ENCODE measurements at places on chromosomes 5 and 9.

- DNase-seq: no peak
These were observed 986.9 kb upstream of the ARRDC3 start for GRCh38 chr5:92370032-92370431.

GRCh38 chr9:135480071-135480939 lies 723 bp downstream of the PPP1R26 start:
- no peak for DNase-seq

- DNase-seq: no peak
These were observed 26.4 kb downstream of the TNFAIP8 start for GRCh38 chr5:119382169-119382568.

- no peak for DNase-seq
These were observed 9.4 kb downstream of the DMAC1 start for GRCh38 chr9:7790022-7790818.

DNA sequence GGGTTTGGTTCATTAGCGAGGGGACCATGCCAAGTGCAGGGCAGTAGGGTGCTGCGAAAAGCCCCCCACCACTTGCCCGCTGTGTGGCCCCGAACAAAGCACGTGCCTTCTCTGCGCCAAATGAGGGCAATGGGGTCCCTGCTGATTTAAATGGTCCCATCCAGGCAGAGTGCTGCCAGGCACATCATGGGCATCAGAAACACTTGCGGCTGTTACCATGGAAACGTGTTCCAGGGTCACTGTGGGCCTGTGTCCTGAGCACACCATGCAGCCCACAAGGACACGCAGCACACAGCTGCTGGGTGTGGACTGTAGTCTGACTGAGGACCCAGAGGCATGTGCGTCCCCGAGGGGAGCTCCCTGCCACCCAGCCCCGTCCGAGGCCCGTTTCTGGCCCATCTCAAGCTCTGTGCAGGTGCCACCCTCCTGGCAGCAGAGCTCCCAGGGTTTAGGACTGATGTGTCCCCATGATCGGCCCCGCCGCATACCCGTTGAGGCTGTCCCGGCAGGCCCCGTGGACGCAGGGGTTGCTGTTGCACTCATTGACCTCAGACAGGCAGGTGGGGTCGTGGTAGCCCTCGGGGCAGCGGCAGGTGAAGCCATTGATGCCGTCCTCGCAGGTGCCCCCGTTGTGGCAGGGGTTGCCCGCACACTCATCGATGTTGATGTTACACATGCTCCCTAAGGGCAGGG lies 31.3 kb upstream of the SEC16A start:
- no peak for DNase-seq

GRCh38 chr5:156221816-156222215 lies 105.1 kb upstream of the SGCD start:
- no peak for DNase-seq

DNA sequence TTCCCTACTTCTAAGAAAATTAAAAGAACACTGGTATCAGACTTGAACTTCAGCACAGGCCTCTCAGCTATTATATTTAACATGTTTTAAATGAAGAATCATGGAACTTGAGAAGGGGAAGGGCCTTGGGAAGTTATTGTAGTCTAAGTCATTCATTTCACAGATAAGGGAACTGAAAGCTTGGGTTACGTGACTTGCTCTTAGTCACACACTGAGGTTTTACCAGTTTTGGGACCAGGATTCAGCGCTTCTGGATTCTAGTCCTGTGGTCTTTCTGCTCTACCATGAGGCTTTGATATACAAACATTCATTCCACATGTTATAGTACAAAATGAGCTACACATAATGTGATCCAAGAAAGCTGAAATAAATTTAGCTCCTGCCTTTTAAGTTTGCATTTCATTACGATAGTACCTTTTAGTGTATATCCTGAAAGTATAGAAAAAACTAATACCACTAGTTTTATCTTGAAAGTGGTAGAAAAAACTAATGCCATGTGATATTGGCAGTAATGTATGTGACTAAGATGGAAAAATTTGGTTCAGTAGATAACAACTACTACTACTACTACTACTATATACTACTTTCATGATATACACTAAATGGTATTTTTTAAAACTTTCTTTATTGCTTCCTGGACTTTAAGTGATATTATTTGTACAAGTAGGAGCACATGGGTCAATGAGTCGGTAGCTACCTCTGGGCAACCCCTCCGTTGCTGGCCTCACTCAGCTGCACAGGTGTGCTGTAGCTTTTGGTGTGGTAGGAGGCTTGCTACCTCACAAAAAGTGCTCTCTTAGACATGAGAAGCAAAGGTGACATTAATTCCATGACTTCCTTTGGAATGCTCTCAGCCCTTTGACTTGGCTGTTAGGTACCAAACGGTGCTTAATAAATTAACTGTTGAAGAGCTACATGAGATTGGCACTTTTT lies 40.7 kb downstream of the F2RL2 start:
- DNase-seq: no peak

- DNase-seq: no peak
These were observed 24.4 kb upstream of the SH3RF2 start for GRCh38 chr5:145912019-145912418.

- DNase-seq: peak; percentile 72
These were observed 2.3 kb downstream of the TTF1 start for GRCh38 chr9:132404228-132404881.

DNA sequence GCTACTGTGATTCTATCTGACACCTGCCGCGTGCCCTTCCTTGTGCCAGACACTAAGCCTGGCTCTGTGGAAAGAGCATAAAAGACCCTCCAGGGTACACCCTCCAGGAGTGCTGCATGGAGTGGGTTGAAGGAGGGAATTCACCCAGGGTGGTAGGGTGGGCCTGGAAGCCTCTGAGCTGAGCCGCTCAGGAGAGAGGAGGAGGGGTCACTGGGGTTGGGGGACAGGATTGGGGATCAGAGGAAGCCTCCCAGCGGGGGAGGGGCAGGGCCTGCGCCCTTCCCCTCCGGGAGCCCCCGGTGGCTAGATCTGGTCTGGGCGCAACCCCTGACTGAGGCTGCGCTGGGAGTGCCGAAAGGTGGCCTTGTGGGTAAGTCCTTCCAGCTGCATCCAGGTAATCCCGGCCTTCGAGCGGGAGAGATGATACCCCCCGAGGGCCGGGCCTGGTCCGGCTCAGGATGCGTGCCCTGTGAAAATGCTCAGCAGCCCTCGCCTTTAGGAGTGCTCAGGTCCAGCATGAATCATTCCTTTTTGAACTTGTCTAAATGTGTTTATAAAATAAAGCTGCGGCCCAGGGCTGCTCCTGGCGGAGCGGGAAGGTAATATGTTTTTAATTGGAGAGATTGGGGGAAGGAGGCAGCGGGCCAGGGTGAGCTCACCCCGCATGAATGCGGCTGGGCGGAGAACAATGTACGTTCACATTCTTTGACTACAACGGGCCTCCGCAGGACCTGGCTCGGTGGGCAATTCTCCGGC lies 118.1 kb upstream of the SMIM23 start:
- no peak for DNase-seq

- no peak for DNase-seq
These were observed 545 bp upstream of the CTSV start for GRCh38 chr9:97039514-97039860.

DNA sequence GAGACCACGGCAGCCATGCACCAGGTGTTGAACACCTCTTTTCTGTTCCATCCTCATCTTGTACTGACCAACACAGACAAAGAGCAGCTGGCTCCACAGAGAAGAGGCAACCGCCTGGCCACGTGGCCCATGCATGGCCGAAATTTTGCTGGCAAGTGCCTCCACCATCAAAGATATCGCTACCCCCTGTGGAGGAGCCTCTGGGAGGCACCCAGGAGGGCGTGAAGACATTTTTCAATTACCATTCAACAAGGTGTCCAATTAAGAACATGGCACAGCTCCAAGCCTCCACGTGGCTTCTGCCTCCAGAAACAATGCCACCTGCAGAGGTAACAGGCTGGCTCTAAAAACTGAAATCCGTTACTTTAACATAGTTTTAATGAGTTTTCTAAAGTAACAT lies 54.4 kb upstream of the CKS2 start:
- no peak for DNase-seq

DNA sequence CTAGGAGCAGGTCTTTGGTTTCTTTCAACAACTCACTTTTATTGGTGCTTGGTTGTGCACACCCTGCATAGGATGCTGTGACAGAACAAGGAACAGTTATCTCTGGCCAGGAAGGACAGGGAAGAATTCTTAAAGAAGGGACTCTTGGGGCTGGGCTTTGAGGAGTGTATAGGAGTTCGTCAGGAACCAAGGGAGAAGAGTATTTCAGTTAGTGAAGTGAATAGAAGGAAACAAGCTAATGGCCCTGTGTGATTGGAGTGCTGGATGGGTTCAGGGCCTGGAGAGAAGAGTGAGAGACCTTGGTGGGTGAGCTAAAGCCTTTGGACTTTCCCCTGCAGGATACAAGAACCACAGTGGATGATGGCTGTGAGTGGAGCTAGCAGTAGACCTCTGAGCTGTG lies 32.2 kb downstream of the DAB2IP start:
- no peak for DNase-seq

DNA sequence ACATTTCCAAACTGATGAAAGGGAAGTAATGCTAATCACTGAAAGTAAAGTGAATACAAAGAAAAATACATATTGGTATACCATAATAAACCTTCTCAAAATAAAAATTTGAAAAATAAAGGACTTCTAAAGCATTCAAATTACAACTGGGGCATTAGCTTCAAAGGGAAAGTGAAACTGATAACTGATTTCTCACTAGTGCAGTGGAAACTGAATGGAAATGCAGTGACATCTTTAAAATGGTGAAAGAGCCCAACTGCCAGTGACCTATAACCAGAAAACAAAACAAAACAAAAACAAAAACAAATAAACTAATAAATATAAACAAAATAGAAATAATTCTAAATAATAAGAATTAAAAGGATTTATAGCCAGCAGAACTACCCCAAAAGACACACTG lies 297.5 kb upstream of the GRIN3A start:
- no peak for DNase-seq

DNA sequence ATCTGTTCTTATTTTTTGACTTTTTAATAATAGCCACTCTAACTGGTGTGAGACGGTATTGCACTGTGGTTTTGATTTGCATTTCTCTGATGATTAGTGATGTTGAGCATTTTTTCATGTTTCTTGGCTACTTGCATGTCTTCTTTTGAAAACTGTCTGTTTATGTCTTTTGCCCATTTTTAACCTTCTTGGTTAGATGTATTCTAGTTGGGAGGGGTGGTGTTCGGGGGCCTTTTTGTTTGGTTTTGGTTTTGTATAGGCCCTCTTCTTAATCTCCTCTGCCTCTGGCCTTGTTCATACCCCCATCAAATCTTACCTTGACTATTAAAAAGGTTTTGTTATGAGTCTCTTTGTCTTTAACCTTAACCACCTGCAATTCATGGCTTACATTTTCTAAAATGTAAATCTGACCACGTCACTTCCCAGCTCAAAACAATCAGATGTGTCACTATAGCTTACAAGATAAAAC lies 107.8 kb upstream of the NR4A3 start:
- no peak for DNase-seq

DNA sequence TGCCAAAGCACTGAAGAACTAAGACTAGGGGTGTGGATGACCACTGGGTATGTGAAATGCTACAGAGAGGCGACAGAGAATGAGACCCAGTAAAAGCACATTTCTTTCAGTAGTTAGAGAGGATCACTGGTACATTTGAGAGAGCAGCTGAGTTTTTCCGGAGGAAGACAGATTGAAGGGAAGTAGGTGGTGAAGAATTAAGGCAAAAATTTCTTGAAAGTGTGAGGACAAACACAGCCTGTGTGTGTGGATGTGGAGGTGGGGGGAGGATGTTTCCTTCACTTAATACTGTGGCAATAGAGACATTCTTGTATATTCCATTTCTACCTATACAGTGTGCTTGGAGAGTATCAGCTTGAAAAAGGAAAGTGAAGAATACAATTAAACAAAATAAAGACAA lies 871.2 kb upstream of the DMAC1 start:
- DNase-seq: no peak

DNA sequence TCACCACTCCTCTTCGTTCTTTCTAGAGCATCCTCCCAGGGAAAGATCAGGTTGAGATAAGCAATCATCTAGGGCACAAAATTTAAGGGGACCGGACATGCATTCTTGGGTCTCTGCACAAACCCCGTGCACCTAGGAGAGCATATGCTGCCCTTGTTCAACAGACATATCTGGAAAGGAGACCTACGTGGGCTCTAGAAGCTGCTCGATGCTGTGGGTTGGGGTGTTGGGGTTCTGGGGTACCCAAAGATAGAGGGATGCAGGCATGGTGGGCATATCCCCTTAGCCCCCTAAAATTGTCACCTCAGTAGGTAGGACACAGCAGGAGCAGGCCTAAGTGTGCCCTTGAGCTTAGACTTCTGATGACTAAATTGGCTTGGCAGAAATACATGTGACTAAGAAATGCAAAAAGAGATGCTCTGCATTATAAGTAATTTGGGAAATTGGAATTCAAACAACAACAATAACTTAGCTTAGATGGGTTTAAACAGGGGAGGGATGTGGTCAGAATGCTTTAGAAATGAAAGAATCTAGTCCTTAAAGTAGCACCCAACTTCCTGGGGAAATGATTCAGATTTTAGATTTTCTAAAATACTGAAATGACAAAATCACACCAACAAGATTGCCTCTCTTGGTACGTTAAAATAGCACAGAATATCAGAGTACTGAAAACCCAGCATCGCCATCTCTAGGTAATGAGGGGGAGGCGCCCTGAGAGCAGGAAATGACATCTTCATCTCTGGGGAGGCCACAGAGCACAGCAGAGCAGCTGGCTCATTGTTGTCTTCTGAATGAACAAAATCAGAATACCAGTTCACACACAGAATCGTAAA lies 172.3 kb downstream of the GNA14 start:
- DNase-seq: no peak

- peak; percentile 41 for DNase-seq
These were observed 29.1 kb upstream of the IL12B start for GRCh38 chr5:159359408-159359807.

- DNase-seq: no peak
These were observed 498.0 kb downstream of the PRDM9 start for GRCh38 chr5:24005384-24005783.

- DNase-seq: no peak
These were observed 129.0 kb downstream of the COL23A1 start for GRCh38 chr5:178461004-178461730.

DNA sequence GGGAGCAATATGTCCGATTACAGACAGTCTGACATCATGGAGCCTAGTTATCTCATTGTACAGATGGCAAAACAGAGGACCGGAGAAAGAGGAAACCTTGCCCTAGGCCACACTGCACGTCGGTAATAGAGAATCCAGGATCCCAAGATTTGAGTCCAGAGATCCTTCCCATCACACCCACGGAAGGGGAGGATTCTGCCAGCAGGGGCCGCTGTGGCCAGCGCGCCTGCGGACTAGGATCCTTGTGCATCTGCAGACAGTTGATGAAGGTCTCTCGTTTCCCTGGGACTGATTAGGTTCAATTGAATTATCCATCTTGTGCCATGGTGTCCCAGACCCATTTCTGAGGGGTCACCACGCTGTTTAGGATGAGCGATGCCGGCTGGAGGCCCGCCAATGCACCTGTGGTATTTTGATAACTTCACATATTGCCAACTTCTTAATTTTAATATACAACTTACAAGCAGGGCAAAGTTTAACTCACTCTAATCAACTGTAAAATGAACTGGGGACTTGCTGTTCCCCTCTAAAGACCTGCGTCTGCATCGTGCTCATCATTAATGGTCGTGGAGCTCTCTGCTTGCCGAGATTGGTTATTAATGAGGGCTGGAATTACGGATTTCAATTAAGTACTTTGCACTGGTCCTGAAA lies 592.7 kb upstream of the BRINP1 start:
- DNase-seq: no peak

GRCh38 chr5:61933787-61934626 lies 372.0 kb upstream of the KIF2A start:
- DNase-seq: no peak

- DNase-seq: no peak
These were observed 92.3 kb upstream of the SPATA31C2 start for GRCh38 chr9:88230612-88231011.

All from GF-D8 (cell line).